ENCODE measurements at places on chromosomes 1 and 21.

DNA sequence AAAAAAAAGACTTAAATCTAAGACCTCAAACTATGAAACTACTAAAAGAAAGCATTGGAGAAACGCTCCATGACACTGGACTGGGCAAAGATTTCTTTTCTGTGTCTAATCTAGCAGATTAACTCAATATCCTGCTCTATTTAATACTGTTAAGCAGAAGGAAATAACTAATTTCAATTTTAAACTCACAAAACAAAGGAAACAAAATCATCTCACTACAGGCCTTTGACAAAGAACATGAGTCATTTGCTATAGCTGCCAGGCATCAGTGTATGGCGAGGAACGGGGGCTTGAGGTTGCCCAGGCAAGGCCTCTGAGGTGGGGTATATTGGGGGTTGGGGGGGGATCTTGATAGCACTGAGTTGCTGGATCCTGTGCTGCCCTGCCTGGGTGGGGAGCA lies 20.9 kb downstream of the SZT2 start:
- no peak for DNase-seq

- DNase-seq, result no peak
Observed at GRCh38 chr1:223207293-223208066, 64.4 kb upstream of the TLR5 start.

DNA sequence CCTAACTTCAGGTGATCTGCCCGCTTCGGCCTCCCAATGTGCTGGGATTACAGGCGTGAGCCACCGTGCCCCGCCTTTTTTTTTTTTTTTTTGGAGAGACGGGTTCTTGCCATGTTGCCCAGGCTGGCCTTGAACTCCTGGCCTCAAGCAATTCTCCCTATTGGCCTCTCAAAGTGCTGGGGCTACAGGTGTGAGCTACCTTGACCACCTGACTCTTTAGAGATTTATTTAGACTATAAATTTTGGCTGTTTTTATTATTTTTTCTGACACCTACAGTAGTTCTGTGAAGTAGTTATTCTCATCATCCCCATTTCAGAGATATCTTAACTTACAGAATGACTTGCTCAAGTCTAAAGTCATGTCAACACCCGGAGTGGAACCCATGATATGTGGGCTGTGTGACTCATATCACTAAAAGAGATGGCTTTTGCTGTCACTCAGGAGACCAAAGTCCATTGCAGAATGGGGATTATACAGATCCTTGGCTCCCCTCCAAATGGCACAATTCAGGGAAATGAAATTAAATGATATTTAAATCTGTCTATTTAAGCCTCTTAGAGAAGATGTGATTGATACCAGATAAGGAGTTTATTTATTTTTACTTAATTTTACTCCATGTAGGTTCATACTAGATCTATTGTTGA lies 93.2 kb downstream of the CTH start:
- no peak for DNase-seq

DNA sequence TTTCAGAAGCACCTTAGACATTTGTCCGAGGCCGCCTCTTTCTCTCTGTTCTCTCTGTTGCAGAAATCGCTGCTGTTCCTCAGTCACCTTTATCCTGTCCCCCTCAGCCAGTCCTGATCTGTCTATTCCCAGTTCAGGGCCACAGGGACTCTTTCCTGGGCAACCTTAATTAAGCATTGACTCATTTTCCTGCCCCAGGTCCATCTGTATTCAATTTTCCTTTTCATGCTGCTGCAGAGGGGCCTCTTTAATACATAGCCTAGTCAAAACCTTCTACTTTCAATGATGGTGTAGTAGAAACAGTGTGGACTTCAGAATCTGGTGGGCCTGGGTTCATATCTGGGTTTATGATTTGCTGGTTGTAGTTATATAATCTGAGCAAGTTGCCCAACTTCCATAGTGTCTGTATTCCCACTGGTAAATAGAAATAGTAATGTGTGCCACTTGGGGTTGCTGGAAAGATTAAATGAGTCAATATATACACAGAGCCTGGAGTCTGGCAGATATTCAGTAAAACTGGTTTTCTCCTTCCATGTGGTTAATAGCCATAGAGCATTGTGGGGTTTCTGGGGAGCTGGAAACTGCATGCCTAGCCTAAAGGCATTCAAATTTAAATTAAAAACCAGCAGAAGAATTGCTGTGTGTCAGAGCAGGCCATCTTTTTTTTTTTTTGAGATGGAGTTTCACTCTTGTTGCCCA lies 4.5 kb downstream of the TRAF5 start:
- no peak for DNase-seq

GRCh38 chr1:61450872-61451571 lies 273.9 kb downstream of the TM2D1 start:
- DNase-seq, result no peak

DNA sequence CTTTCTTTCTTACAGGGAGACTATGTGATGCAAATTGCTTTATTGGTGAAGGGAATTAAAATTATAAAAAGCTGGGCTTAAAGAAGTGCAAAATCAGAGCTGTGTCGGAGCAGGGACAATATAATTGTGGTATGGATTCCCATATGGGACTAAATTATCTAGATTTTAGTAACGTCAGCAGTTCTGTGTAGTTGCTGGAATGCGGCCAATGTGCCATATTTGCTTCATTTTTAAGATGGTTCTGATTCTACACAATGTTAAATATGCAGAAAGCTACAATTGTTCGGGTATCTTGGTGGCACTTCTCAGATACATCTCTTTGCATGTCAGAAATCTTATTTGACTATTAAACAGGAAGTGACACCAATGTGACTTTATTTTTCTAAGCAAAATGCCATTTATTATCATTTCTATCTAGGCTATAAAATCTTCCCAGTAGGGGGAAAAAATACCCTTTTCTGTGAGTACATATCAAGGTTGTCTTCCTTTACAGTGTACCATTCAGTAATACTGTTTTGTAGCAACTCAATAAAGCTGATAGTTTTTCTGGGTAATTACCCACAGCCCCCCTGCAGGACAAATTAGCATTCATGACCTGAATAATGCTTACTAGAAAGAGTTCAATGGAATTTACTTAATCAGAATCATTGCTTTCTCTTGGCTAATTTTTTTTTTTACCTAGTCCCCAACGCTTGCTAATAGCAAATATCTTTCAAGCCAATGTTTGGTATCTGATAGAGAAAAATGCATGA lies 288.3 kb upstream of the ADGRL2 start:
- DNase-seq, result no peak

GRCh38 chr21:27196651-27197050 lies 229.8 kb upstream of the ADAMTS5 start:
- no peak for DNase-seq

DNA sequence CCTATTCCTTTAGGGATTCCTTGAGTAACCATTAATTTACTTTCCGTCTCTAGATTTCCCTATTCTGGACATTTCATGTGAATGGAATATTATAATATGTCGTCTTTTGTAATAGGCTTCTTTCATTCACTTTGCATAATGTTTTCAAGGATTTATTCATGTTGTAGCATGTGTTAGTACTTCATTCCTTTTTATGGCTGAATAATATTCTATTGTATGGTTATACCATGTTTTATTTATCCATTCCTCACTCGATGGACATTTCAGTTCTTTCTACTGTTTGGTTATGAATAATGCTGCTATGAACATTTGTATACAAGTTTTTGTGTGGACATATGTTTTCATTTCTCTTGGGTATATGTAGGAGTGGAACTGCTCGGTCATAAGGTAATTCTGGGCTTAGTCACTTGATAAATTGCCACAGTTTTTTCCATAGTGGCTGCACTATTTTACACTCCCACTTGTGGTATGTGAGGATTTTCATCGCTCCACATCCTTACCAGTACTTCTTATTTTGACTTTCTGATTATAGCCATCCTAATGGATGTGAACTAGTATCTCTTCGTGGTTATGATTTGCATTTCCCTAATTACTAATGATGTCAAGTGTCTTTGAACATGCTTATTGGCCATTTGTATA lies 17.7 kb downstream of the PPP2R5A start:
- no peak for DNase-seq

GRCh38 chr1:214957330-214958137 lies 125.0 kb upstream of the KCNK2 start:
- no peak for DNase-seq

DNA sequence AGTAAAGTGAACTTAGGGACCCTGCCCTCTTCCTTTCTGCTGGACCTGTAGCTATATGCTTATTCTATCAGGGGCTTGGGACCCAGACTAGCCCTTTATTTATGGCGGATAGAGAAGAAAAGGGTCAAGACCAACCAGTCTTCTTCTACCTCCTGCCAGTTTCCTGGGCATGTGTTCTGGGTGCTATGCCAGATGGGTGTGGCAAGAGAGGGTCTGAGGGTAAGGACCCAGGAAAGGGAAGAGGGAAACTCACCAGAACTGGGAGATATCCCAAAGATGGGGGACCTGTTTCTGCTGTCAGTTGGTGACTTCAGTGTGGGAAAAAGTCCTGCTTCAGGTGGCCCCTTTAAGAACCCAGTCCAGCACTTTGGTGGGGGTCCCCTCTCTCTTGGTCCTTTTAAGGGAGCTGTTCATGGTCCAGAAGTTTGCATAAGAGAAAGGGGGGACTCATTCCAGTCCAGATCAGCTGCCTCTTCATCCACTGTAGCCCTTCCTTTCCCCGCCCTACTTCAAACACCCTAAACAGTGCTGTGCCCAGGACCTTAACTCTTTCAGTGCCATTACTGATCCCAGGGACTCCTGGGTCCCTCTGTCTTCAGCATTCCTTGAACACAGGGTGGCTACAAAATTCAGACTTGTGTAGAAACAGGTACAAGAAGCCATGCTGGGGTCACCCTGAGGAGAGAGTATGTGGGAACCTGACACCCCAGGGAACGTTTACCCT lies 18.4 kb downstream of the SSR2 start:
- DNase-seq, result no peak

GRCh38 chr1:57232500-57232899 lies 191.4 kb downstream of the DAB1 start:
- DNase-seq, result no peak

DNA sequence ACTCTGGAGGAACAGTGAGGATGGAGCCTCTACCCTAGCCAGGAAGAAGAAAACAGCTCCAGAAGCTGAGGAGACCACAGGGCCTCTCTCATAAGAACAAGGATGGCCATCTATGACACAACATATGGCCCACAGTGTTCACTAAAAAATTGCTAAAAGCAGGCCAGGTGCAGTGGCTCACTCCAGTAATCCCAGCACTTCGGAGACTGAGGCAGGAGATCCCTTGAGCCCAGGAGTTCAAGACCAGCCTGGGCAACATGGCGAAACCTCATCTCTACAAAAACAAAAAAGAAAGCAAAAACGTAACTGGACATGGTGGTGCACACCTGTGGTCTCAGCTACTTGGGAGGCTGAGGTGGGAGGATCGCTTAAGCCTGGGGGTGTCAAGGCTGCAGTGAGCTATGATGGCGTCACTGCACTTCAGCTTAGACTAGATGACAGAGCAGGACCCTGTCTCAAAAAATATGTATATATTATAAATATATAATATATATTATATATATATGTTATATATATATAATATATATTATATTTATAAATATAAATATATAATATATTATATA lies 103.1 kb downstream of the TOMM20 start:
- DNase-seq, result no peak

DNA sequence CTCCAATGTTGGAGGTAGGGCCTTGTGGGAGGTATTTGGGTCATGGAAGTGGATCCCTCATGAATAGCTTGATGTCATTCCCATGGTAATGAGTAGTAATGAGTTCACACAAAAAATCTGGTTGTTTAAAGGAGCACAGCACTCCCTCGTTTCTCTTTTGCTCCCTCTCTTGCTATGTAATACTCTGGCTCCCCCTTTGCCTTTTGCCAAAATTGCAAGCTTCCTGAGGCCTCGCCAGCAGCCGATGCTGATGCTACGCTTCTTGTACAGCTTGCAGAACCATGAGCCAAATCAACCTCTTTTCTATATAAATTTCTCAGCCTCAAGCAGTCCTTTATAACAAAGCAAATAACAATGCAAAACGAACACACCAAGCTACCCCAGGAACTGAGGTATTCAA lies 80.9 kb downstream of the LHX9 start:
- no peak for DNase-seq

DNA sequence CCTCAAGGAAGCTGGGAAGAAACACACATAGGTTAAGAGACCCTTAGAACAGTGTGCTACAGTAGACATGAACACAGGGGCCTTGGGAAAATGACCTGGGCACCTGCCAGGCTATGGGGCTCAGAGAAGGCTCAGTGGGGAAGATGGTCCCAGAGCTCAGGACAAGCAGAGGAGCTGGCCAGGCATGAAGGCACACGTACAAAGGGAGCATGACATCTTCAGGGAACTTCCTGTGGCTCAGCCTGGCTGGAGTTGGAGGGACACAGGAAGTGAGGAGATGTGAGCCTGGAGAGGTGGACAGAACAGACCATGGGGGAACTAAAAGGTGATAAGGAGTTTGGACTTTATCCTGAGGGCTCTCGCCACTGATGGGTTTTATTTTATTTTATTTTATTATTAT lies 3.8 kb upstream of the SLC50A1 start:
- DNase-seq, result no peak

GRCh38 chr21:31781737-31782136 lies 49.8 kb upstream of the SCAF4 start:
- DNase-seq, result no peak

GRCh38 chr1:200253774-200254495 lies 155.9 kb downstream of the ZNF281 start:
- DNase-seq, result no peak

DNA sequence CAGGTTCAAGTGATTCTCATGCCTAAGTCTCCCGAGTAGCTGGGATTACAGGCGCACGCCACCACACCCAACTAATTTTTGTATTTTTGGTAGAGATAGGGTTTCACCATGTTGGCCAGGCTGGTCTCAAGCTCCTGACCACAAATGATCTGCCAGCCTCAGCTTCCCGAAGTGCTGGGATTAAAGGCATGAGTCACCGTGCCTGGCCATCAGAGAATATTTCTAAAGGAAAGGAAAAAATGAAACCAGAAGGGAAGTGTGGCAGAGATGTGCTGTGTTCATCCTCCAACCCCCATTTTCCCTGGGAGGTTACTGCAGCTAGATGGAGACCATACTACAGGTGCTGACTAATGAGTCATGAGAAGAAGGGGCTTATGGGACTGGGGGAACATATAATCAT lies 964.1 kb downstream of the TTLL7 start:
- DNase-seq, result no peak

DNA sequence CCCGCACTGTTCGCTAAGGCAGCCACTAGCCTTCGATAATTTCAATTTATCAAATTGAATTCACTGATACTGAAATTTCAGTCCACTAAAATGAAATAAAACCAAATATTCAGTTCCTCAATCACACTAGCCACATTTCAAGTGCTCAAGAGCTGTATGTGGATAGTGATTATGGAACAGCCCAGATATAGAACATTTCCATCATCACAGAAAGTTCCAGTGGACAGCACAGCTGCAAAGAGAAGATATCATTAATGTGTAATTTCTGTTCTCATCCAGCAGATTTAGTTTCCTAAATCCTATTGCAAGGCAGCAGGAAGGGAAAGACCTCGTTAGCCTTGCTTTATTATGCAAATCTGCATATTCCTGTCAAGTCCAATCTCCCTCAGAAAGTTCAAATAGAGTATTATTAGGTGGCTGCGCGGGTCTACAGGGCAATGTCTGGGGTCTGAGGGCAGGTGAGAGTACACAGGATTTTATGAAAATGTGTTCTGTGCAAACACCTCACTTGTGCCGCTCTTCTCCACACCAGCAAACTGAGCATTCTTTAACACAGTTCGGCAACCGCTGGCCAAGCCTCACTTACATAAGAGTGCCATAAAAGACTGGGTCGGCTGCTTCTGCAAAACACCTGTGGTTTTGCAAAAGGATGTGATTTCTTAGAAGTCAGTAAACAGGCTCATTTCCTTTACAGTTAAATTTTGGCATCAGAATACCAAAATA lies 22.4 kb downstream of the CAPZB start:
- peak; percentile 31 for DNase-seq

- no peak for DNase-seq
Observed at GRCh38 chr1:230065571-230065970, 1.5 kb upstream of the GALNT2 start.

- DNase-seq, result peak; percentile 43
Observed at GRCh38 chr1:19704247-19705113, 39.8 kb downstream of the HTR6 start.

Measured in activated T-cell treated with anti-CD3 and anti-CD28 coated beads for 4 hours (primary cell).